Activated CD4-positive, alpha-beta T cell treated with anti-CD3 and anti-CD28 coated beads, Interleukin-2, amount 50 U/mL, for 16 hours (primary cell): ENCODE measurements at places on chromosomes 1 and 21.

GRCh38 chr1:26171084-26172072, at the start of gene ZNF593OS:
ZNF593OS (minus strand) TSS chr1:26171832; CDS start chr1:26171661, 171 bp downstream.
- no peak for DNase-seq

DNA sequence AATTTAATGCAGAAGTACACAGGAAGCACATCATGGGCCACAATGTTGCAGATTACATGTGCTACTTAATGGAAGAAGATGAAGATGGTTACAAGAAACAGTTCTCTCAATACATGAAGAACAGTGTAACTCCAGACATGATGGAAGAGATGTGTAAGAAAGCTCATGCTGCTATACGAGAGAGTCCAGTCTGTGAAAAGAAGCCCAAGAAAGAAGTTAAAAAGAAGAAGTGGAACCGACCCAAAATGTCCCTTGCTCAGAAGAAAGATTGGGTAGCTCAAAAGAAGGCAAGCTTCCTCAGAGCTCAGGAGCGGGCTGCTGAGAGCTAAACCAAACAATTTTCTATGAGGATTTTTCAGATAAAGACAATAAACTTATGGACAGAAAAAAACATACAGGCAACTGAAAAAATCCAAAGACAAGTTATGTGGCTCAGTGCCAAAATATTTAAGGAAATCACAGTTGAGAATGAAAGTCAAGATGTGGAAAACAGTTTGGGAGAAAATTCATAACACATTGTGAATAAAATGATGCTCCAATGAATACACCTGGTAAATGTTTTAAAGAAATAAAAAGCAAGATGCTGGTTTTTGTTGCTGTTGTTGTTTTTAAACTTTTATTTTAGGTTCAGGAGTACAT, 2.8 kb upstream of the ZNF644 start:
- no peak for DNase-seq

GRCh38 chr1:73604211-73604610, 593.8 kb downstream of the LRRIQ3 start:
- no peak for DNase-seq

GRCh38 chr1:41578712-41579335, 94.3 kb upstream of the EDN2 start:
- DNase-seq: no peak

DNA sequence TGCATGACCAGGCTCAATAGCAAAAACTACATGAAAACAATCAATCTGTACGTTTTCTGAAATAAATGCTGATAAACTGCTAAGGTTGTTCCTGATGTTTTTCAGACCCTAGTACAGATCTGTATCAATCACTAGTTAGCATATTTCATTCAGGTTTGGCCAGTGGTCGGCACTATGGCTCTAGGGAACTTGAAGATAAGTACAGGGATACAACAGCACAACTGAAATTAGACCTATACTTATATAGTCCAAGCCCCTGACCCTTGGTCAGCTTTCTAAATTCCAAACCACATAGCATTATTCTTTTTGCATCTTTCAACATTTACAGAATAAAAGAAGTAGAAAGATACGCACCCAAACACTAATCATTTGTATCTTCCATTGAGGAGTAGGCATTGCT, 142.7 kb downstream of the PLPPR4 start:
- DNase-seq: no peak

- no peak for DNase-seq
Observed at GRCh38 chr1:236492378-236492777, 31.4 kb upstream of the LGALS8 start.

- peak; percentile 12 for DNase-seq
Observed at GRCh38 chr1:29655945-29656850, 419.9 kb downstream of the PTPRU start.

DNA sequence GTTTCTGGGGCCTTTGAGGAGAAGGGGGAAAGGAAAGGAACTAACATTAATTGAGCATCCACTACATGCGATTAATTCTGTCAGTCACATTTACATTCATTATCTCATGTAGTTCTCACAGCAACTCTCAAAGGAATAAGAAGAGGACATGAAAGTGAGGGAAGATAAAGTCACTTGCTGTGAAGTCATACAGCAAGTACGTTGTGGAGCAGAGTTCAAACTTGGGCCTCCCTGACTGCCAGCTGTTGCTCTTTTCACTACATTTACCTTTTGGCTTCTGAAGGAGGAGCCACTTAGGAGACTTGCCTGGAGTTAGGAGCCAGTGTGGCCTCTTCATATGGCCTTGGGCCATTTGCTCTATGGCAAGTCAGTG, 6.2 kb downstream of the ZNF691 start:
- no peak for DNase-seq

GRCh38 chr1:57991289-57991688, 555.2 kb downstream of the OMA1 start:
- no peak for DNase-seq

GRCh38 chr1:84724128-84724860, 34.0 kb upstream of the SSX2IP start:
- DNase-seq: peak; percentile 8

DNA sequence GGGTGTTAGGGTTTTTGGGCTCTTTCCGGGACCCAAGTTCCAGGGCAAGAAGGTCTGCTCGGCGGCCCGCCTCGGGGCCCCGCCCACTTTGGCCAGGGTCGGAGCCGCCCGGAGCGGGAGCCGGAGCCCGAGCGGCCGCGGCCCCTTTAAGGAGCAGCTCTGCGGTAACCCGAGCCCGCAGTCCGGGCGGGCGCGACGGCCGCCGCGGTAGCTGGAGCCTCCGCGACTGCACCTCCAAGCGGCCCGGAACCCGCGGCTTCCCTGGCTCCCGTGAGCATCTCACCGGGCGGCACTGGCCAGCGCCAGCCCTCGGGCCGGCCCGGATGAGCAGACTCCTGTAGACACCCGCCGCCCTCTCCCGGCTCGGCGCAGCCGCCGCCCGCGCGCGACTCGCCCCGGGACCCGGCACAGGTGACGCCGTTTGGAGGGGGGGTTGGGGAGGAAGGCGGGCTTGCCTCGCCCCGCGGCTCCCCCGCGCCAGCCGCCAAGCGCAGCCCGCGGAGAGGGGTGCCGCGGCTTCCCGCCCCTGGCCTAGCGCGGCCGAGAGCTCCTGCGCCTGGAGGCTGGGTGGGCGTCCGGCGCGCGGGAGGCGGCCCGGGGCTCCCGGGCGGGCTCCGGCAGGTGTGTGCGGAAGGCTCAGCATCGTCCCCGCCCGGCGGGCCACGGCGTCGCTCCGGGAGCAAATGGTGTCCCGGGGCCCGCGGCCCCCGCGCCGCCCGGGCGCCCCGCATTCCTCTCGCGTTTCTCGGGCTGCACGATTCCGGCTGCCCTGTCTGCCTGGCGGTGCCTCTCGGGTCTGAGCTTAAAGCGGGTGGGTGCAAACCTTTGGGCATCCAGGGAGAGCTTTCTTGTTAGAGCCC, at the start of gene TLCD4:
TLCD4 (plus strand) TSS at position 149 of the 860 bp plus-strand sequence. CDS start 26,547 bp downstream, outside the sequence.
- no peak for DNase-seq

DNA sequence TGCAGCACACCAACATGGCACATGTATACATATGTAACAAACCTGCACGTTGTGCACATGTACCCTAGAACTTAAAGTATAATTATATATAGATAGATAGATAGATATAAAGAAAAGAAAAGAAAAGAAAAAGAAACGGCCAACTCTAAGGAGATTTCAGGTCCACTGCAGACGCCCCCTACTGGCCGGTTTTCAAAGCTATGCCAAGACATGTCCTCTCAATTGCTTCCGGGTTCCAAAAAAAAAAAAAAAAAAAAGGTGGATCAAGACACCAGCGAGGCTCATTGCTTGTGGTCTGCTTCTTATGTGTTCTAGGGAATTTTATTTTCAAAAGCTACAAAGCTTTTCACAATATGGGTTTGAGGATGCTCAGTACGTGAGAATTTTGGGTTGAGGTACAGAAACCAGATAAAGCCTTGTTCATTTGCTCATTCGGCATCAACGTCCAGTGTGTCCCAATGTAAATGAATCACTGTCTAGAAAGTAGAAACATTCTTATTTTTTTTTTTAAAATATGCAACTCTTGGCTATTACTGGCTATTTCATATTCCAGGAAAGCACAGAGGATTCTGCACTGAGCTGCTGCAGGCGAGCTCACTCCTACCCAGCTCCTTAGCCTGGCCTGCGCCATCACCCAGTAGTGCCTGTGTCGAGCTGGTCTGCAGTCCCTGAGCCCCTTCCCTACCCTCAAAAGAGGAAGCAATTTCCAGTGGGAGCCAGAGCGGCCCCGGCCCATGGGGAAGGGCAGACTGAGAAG, 643.0 kb downstream of the KIF26B start:
- no peak for DNase-seq

DNA sequence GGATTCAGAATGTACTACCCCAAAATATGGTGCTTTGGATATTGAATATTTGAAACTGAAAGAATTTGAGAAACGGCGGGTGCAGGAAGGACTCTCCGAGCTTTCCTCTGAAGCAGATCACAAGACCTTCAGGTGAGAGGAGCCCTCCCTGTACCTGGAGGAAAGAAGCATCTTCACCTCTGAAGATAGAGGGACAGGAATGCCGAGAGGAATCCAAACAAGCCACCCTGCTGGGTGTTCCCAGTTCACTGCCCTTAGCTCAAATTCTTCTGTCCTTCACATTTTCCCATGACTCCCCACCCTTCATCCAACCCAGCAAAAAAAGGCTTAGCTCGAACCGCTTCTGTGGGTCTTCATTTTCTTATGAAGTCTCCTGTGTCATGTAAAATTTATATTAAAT, 18.2 kb upstream of the PADI2 start:
- no peak for DNase-seq

DNA sequence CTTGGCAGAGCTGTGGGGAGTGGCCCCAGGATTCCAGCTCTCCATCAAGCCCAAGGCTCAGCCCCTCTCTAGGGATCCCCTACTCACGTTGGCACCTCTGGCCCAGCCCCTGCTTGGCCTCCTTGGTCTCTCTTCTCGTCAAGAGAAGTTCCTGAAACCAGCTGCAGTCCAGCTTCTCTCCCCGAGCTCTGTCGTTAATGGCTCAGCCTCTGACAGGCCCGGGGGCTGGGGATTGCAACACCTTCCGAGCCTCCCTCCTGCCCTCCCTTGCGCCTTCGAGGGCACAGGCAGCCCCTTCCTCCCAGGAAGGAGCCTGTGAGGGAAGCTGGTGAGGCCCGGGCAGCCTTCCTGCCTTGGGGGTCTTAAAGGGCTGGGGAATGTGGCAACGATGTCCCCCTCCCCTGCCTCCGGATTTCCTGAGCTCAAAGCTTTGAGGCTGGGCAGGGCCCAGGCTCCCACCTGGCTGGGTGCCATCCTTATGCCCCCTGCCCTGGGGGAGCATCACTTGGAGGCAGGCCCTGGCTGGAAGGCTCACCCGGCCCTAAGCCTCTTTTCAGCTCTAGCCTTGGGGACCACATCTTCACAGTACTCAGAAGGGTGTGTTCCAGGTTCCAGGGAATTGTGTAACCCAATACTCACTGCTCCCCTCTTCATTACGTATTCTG, at the start of gene CSF3R:
CSF3R (minus strand) TSS at position 190 of the 665 bp plus-strand sequence. CDS start 3,417 bp downstream, outside the sequence.
- DNase-seq: no peak

DNA sequence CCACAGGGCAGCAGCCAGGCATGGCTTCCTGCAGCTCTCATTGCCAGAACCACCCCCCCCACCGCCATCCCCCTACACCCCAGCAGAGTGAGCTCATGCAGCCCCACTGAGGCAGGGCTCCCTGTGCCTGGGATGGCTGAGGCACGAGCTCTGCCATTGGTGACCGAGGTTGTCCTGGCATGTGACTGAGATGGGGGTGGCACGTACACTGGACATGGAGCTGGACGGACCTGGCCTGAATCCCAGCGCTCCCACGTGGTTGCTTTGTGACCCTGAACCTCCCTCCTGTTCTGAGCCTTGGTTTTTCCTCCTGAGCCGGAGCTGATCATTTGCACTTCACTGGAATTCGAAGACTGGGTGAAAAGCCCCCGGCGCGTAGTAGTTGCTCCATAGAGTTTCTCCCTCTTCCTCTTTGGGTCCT, 28.3 kb downstream of the ALPL start:
- DNase-seq: no peak

GRCh38 chr1:40563266-40563665, 31.8 kb downstream of the ZNF684 start:
- DNase-seq: no peak

- no peak for DNase-seq
Observed at GRCh38 chr1:19529664-19530063, 44.3 kb upstream of the CAPZB start.

DNA sequence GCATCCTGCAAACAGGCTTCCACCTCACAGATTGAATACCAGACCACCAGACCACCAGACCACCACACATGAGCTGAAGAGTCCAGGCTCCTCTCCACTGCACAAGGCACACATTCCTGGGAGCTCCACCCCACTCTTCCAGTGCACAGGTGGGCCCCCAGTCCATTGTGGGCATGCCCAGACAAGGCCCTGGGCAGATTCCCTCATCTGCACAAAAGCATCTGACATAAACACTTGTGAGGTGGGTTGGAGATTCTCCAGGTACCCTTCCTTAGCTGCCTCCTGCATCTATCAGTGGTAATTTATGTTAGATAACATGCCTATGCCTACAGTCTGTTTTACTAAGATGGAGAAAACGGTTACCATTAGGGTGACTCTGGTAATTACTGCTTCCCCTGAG, 11.6 kb upstream of the CTBS start:
- no peak for DNase-seq

GRCh38 chr1:151661751-151662150, 49.9 kb downstream of the SNX27 start:
- DNase-seq: no peak

GRCh38 chr1:164969253-164969652, 387.3 kb downstream of the LMX1A start:
- no peak for DNase-seq

DNA sequence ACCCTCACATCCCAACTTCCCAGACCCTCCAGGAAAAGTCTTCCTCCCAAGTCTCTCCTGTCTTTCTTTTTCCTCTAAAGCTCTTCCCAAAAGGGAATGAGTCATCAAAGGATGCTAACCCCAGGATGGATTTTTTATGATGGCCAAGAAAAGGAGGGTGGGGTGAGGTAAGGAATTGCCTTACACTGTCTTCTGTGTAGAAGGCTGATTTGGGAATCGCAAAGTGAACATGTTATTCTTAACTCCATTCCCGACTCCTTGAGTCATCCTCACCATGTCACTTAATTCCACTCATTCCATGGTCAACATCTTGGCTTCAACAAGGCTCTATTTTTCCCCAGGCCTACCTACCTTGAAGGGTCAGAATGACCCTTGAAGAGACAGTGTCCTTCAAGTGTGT, 44.0 kb downstream of the TBX15 start:
- no peak for DNase-seq

- no peak for DNase-seq
Observed at GRCh38 chr1:4937876-4938534, 283.6 kb downstream of the AJAP1 start.

GRCh38 chr1:217088521-217089284, 365.5 kb upstream of the ESRRG start:
- DNase-seq: no peak

GRCh38 chr1:244150665-244151064, 99.6 kb downstream of the ZBTB18 start:
- no peak for DNase-seq

- DNase-seq: no peak
Observed at GRCh38 chr21:40606341-40606740, 240.6 kb downstream of the DSCAM start.

GRCh38 chr1:237677979-237678378, 212.7 kb downstream of the ZP4 start:
- no peak for DNase-seq

GRCh38 chr21:25999921-26000582, 170.5 kb downstream of the APP start:
- peak; percentile 41 for DNase-seq
